ENCODE measurements at places on chromosomes 7 and 10. TPM values are rescaled to one million over a fixed set of nuclear protein-coding genes. Genes with fewer than 3 reads are reported as not detected.

The RNF32 gene
- 1.1 TPM for total RNA-seq

GRCh38 chr7:101122933-101123702 is 3.8 kb upstream of the SERPINE1 start:
- no peak for DNase-seq
- H3K27me3 ChIP-seq, result no peaks in the 10 kb centered on the region
- no peaks in the 10 kb centered on the region for H3K36me3 ChIP-seq
- peaks cover 3% of the 10 kb centered on the region for H3K4me1 ChIP-seq

The SAMD9L gene
- total RNA-seq, result not detected

The TLL2 gene
- 0.16 TPM for total RNA-seq

The PRR15 gene
- 3.3 TPM for total RNA-seq

DNA sequence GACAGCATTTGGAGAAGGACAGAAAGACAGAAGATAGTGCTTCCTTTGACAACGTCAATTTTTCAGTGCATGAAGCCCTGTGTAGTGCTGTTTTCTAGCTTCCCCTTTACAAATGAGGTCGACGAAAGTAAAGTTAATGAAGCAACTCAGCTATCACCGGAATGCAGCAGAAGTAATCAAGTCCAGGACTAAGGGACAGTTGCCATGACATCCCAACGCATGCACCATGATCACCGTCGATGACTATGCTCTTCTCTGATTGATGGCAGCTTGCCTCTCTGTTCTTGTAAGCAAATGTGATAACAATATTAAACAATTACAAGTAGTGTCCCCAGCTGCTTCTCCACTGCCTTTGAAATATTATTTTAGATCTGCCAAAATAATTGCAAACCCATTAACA is 205.8 kb downstream of the FRMD4A start:
- H3K27ac ChIP-seq, result no peak overlapping the region
- H3K27me3 ChIP-seq, result no peaks in the 10 kb centered on the region
- DNase-seq, result no peak

DNA sequence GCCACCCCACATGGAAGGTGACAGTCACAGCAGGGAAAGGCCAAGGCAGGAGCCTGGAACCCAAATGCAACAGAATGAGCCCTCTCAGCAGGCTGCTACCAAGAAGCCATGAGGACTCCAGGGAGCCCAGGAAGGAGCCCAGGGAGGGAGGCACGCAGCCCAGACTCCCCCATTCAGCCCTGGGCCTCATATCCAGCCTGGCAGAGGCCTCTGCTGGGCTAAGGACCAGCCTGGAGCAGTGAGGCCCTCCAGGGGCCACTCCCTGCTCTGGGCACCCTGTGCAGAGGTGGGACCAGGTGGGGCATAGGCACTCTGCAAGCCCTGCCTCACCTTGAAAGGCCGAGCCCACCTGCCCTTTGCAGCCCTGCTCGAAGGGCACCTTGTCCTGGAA is 25.8 kb upstream of the ZNF488 start:
- DNase-seq, result no peak
- no peak overlapping the region for H3K4me3 ChIP-seq
- H3K36me3 ChIP-seq, result no peaks in the 10 kb centered on the region
- no peaks in the 10 kb centered on the region for H3K4me1 ChIP-seq
- no peaks in the 10 kb centered on the region for H3K27me3 ChIP-seq

The METTL27 gene
- total RNA-seq, result 20.9 TPM

- H3K4me3 ChIP-seq, result no peak overlapping the region
- no peak overlapping the region for H3K27ac ChIP-seq
- H3K27me3 ChIP-seq, result no peaks in the 10 kb centered on the region
- H3K4me1 ChIP-seq, result peaks cover 2% of the 10 kb centered on the region
- no peaks in the 10 kb centered on the region for H3K36me3 ChIP-seq
Measured at GRCh38 chr7:146002431-146003078, 114.0 kb upstream of the CNTNAP2 start.

The PSMC2 gene
- 108 TPM for total RNA-seq

DNA sequence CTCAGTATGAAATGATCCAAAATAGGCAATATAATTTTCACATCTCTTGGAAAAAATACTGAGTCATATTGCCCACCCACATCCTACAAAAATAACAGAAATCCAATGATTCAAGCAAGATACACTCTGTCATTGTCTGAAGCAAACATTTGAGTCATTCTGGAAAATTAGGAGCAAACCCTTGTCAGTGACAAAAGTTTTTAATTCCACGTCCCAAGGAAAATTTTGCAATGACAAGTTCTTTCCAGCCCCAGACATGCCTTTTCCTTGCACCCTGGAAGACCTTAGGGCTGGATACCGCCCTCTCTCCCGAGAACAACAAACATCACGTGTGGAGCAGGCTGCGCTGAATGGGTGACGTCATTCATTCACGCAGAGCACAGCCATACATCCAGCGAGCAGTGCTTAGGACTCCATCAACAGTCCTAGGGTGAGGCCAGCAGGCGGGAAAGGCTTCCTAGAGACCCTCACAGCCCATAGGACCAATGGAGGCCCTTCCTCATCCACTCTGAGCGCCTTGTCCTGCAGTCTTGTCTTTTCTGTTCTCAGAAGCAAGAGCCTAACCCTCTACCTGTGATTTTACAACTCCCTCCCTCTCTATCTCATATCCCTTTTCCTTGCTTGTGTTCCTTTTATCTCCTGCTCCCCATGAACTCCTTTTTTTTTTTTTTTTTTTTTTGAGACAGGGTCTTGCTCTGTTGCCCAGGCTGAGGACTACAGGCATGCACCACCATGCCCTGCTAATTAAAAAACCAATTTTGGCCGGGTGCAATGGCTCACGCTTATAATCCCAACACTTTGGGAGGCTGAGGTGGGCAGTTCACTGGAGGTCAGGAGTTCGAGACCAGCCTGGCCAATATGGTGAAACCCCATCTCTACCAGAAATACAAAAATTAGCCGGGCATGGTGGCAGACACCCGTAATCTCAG is 23.5 kb upstream of the KDM7A start:
- H3K36me3 ChIP-seq, result no peaks in the 10 kb centered on the region
- no peak overlapping the region for H3K4me3 ChIP-seq
- no peaks in the 10 kb centered on the region for H3K27me3 ChIP-seq
- H3K4me1 ChIP-seq, result no peaks in the 10 kb centered on the region

GRCh38 chr7:140085447-140085846 is 22.7 kb upstream of the PARP12 start:
- no peak overlapping the region for H3K4me3 ChIP-seq
- no peak for DNase-seq
- no peaks in the 10 kb centered on the region for H3K4me1 ChIP-seq
- H3K36me3 ChIP-seq, result peaks cover 16% of the 10 kb centered on the region
- H3K27me3 ChIP-seq, result no peaks in the 10 kb centered on the region

DNA sequence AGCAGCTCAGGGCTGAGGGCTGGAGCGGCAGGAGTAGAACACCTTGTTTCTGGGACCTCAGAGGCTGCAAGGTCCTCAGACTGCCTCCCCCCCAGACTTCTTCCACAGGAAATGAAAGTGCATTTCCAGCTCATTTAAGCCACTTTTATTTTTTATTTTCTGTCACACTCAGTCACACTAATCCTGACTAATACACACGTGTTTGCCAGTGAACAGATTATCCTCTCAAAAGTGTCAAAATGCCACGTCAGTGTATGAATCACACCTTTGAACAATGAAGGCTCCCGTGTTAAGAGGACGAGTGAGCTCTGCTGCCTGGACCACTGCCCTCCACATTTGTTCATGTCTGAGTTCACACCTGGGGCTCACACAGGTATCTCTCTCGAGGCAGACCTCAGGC is 488.5 kb downstream of the DNAJB6 start:
- DNase-seq, result no peak
- H3K27me3 ChIP-seq, result no peaks in the 10 kb centered on the region
- no peaks in the 10 kb centered on the region for H3K36me3 ChIP-seq
- no peak overlapping the region for H3K4me3 ChIP-seq
- H3K4me1 ChIP-seq, result no peaks in the 10 kb centered on the region

- peaks cover 3% of the 10 kb centered on the region for H3K4me1 ChIP-seq
- no peak for DNase-seq
- H3K27ac ChIP-seq, result no peak overlapping the region
- no peaks in the 10 kb centered on the region for H3K36me3 ChIP-seq
Measured at GRCh38 chr7:70505886-70506285, 626.1 kb upstream of the GALNT17 start.

The INSYN2A gene
- not detected for total RNA-seq

The GRM3 gene
- 0.29 TPM for total RNA-seq

DNA sequence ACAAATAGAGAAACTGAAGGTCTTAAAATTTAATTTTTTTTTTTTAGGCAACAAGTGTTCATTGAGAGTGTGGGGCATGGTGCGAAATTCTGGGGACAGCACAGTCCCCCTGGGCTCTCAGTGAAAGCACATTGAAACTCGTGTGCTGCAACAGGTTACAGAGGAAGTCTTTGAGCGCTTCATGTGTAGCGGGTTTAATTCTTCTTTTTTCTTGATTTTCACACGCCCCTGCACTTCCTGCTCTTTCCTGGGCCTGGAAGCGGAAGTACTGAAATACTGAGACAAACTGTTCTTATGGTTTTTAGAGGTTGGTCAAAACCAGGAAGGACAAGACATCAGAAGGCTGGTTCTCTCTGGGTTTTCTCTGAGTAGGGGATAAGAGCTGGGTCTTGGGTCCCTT is 203.5 kb downstream of the PTEN start:
- H3K27me3 ChIP-seq, result no peaks in the 10 kb centered on the region
- DNase-seq, result no peak
- peaks cover 6% of the 10 kb centered on the region for H3K4me1 ChIP-seq
- no peak overlapping the region for H3K27ac ChIP-seq
- H3K36me3 ChIP-seq, result no peaks in the 10 kb centered on the region
- no peak overlapping the region for H3K4me3 ChIP-seq

DNA sequence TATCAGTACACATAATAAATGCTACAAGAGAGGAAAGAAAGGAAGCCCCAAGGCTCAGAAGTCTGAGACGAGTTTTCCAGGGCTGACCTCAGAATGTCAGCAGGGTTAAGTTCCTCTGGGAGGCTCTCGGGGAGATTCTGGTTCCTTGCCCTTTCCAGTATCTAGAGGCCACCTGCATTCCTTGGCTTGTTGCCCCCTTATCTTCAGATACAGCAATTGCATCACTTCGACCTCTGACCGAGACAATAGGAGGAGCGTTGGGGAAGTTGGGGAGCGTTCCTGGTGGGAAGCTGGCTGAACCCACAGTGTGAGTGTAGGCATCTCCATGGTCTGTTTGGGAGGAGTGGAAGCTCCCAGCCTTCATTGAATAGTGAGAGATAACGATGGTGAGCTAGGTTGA is 72.0 kb upstream of the MTPN start:
- DNase-seq, result no peak
- no peaks in the 10 kb centered on the region for H3K27me3 ChIP-seq
- no peak overlapping the region for H3K4me3 ChIP-seq
- no peak overlapping the region for H3K27ac ChIP-seq
- no peaks in the 10 kb centered on the region for H3K36me3 ChIP-seq

- H3K4me1 ChIP-seq, result no peaks in the 10 kb centered on the region
- H3K4me3 ChIP-seq, result no peak overlapping the region
- DNase-seq, result no peak
Measured at GRCh38 chr10:113337142-113337541, 215.7 kb upstream of the HABP2 start.

GRCh38 chr10:126684171-126684745 is 13.8 kb upstream of the C10orf90 start:
- DNase-seq, result peak; percentile 21
- no peak overlapping the region for H3K4me3 ChIP-seq
- no peaks in the 10 kb centered on the region for H3K36me3 ChIP-seq
- no peak overlapping the region for H3K27ac ChIP-seq
- H3K4me1 ChIP-seq, result no peaks in the 10 kb centered on the region

DNA sequence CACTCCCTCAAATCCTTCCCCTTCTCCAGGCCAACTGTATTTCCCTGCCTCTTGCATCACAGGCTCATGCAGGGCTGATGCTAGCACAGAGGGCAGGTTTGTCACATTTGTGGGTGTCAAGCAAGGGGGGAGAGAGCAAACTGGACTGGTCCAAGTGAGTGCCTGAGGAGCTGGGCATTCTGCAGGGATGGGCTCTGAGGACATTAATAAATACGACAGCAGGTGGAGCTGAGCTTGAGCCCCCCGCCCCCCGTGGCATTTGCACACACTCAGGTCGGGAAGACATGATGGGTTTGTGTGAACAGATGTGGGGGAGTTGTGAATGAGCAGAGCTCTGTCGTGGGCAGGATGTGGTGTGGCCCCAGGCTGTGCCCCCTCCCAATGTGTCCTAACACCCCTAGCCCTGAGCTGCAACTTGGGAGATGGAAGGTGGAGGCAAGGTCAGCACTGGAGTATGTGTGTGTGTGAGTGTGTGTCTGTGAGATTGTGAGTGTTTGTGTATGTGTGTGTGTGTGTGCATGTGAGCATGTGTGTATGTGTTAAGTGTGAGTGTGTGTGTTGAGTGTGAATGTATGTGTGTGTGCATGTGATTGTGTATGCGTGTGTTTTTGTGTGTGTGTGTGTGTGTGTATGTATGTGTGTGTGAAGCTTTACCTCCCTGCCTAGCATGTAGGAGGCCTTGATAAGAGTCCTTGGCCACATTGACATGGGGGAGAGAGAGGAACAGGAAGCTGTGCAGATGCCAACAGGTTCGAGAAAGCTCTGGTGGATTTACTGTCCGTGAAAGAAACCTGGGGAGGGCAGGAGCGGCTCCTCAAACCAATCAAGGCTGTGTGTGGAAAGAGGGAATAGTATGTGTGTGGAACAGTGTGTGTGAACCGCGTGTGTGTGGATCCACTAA is 9.1 kb downstream of the RASSF4 start:
- peaks cover 9% of the 10 kb centered on the region for H3K4me1 ChIP-seq
- H3K27me3 ChIP-seq, result no peaks in the 10 kb centered on the region
- no peak overlapping the region for H3K4me3 ChIP-seq
- no peaks in the 10 kb centered on the region for H3K36me3 ChIP-seq

The GTF2I gene
- 450 TPM for total RNA-seq

GRCh38 chr7:144407266-144407931 is 3.9 kb upstream of the NOBOX start:
- DNase-seq, result no peak
- H3K27ac ChIP-seq, result no peak overlapping the region
- H3K4me1 ChIP-seq, result no peaks in the 10 kb centered on the region

DNA sequence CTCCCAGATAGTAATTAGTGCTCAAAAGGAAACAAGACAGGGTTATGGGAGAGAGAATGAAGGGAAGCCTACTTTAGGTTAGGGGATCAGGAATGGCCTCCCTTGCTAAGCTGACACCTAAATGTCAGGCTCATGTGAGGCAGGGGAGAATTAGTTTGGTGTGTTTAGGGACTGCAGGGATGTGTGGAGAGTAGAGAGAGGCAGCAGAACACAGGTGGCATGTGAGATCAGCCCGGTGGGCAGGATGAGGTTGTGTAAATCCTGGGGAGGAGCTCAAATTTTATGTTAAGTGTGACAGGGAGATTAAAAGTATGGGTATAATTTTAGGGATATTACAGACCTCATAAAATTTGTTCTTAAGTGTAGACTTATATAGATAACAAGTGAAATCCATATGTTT is 56.2 kb upstream of the ZNF438 start:
- no peaks in the 10 kb centered on the region for H3K27me3 ChIP-seq
- no peaks in the 10 kb centered on the region for H3K36me3 ChIP-seq
- no peak for DNase-seq
- H3K4me3 ChIP-seq, result no peak overlapping the region
- H3K27ac ChIP-seq, result no peak overlapping the region
- H3K4me1 ChIP-seq, result no peaks in the 10 kb centered on the region

DNA sequence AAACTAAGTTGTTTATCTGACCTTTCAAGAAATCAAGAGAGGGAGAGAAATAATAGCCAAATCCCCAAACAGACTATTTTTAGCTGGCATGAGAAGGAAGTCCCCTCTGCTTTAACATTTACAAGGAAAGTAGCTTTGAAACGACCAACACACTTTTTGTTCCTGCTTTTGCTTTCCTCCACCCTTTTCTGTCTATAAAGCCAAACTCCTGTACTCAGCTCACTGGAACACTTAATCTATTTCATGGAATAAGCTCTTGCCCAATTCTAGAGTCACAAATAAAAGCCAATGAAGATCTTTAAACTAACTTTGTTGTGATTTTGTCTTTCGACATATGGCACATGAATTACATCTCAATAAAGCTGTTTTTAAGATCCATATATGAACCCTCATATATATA is 86.8 kb upstream of the CCDC71L start:
- no peak overlapping the region for H3K27ac ChIP-seq
- no peaks in the 10 kb centered on the region for H3K36me3 ChIP-seq
- H3K4me1 ChIP-seq, result no peaks in the 10 kb centered on the region
- no peaks in the 10 kb centered on the region for H3K27me3 ChIP-seq
- DNase-seq, result no peak
